Suppressor macrophage (primary cell): ENCODE measurements at places on chromosomes 11 and 22.

GRCh38 chr11:74370123-74370522 is 28.1 kb downstream of the PGM2L1 start:
- DNase-seq, result no peak

- no peak for DNase-seq
These were observed 58.9 kb downstream of the GRAMD4 start for GRCh38 chr22:46678785-46679700.

DNA sequence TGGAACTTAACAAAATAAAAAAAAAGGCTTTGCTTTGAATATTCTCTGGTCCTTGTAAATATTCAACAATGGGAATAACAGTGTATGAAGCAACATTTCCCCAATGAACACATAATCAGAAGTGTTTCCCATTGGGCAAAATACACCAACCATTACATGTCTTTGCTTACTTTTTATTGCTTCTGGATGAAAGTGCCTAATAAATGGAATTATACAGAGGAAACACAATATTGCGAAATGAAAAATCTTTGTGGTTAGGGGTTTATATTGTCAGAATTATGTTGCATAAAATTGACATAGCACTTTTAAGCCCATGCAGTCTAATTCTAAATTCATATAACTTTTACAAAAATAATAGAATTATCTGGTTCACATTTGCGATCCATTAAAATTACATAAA is 386.4 kb downstream of the DCDC1 start:
- no peak for DNase-seq

DNA sequence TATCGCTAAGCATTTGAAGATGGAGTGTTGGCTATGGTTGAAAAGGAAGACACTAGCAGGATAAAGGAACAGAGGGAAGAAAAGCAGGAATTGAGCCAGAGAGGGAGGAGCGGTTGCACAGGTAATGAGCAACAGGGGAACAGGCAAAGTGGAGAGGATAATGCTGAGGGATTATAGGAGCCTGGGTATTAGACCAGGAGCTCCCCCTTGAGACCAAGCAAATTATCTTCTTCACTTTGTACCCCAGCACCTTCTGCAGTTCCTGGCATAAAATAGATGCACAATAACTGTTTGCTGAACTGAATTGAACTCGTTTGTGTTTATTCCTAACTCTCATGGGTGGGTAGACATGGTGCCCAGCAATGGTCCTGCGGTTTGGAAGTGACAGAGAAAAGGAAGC is 54.6 kb upstream of the OR5P2 start:
- DNase-seq, result no peak

DNA sequence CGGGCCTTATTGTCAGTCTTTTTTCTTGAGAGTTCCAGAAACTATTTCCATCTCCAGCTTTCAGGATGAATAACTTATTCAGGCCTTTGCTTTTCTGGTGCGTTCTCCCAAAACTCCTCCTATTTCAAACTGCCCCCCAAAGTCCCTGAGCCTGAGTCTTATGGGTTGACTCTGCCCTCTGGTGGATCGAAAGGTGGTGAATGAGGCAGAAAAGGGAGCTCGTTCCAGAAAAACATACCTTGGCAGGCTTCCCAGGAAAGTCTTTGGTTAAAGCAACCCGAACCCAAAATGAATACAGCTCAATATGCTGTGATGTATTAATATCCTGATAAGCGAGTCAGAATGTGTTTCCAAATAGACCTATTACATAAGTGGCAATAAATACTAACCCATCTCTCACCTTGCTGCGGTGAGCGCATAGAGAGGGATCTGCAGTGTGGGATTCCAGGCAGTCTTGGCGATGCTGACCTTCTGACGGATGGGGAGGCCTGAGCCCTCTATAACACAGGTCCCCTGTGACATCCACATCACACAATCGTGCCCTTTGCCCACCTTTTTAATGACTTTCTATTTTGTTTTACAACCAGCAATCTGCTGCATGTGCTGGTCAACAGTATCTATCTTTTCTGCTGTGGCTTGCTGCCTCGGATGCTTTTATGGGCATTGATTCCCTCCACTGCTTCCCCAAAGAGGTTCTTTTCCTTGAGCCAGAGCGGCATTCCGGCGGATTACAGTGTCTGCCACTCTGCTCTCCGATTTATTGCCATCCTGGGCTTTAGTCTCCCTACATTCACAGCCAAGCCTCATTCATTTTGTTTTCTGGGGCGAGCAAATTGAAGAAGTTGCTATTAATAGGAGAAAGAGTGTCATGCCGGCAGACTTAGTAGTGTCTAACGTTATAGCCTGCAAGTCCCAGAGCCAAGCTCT is 756.8 kb downstream of the NTM start:
- DNase-seq, result peak; percentile 66

GRCh38 chr11:66589996-66590675 is 2.7 kb downstream of the CCDC87 start:
- no peak for DNase-seq

DNA sequence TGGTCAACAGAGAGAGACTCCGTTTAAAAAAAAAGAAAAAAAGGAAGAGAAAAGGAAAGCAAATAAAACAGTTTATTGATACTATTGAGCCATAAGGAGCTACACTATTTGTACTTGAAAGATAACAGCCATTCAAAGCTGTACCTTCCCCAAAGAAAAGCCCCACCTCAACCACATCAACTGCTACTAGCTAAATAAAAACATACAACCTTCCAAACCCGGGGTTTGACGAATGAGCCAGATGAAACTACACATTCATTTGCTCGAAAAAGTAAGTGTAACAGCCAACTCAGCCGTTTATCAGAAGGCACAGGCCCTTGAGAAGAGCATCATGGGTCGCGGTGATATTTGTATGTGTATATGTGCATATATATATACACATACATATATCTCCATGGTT is 78.4 kb downstream of the SIK3 start:
- DNase-seq, result no peak

DNA sequence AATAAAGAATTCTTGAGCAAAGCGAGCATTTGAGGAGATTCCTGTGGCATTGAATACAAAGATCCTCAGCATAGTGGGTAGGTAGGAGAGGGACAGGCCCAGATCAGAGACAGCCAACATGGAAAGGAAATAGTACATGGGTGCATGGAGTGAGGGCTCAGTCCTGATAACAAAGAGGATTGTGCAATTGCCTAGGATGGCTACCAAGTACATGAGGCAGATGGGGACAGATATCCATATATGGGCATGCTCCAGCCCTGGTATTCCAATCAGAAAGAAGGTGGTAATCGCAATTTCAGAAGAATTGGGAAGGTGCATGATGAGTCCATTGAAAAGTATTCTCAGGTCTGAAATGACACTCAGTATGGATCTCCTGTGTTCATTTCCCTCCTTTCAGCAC is 8.6 kb downstream of the OR51T1 start:
- no peak for DNase-seq

GRCh38 chr11:8075119-8075726 is 5.8 kb upstream of the TUB start:
- no peak for DNase-seq
